Thoracic aorta (tissue), 2 donors: ENCODE measurements at places on chromosomes 12 and 14.

DNA sequence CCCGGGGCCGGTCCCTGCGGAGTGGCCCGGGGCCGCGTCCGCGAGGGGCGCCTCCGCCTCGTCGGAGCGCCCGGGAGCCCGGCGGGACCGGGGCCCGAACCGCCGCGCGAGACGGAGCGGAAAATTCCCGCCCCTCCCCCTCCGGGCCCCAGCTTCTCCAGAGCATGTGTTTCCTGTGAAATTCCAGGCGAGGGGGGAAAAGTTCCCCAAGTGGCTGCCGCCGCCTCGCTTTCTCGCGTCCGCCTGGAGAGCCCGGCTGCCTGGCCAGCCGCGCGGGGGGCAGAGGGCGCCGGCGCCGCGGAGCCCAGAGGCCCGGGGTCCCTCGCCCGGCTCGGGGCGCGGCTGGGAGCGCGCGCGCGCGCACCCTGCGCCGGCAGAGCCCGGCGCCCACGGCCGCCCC lies 904 bp downstream of the CACNA1C start:
- no peak for DNase-seq

DNA sequence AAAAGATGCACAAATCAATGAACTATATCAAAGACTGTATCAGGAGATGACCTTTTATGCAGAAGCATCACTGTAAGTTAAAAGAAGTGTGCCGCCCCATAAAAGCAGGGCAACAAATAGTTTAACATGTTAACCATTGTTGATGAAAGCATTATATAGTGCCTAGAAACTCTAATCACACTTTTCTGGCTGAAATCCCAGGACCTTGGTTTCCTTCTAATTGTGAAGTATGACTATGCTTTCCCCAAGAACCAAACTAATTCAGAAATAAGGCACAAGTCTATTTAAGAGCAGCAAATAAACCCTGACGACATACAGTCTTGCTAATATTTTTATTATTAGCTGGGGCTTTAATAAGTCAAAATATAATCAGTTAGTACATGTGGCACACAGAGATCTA lies 21.7 kb downstream of the RACGAP1 start:
- no peak for DNase-seq

- DNase-seq: no peak
These were observed 369.8 kb upstream of the GARIN6 start for GRCh38 chr12:99277591-99278379.

DNA sequence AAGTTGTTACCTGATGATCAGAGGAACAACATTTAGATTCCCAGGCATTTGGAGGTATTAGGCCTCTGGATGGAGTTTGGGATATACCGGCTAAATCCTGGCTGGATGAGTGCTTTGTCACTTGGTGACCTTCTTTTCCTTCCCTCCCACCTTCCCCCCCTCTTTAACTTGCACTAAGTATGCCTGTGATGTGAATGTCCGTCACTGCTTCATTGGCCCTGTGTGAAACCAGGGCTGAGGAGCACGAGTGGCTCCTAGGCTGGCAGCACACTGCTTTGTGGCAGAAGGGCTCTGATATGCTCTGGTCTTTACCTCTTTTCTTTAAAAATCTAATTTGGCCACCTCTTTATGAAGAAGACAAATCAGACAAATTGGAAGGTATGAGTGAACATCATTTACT lies 95.7 kb downstream of the ESR2 start:
- DNase-seq: no peak

- no peak for DNase-seq
These were observed 150.1 kb downstream of the TSPAN9 start for GRCh38 chr12:3227076-3227975.
